ENCODE measurements at places on chromosomes 5 and 9.

- DNase-seq, result no peak
Measured at GRCh38 chr5:130335117-130335516, 430.9 kb downstream of the CHSY3 start.

- no peak for DNase-seq
Measured at GRCh38 chr9:127898433-127899127, 823 bp downstream of the ST6GALNAC6 start.

DNA sequence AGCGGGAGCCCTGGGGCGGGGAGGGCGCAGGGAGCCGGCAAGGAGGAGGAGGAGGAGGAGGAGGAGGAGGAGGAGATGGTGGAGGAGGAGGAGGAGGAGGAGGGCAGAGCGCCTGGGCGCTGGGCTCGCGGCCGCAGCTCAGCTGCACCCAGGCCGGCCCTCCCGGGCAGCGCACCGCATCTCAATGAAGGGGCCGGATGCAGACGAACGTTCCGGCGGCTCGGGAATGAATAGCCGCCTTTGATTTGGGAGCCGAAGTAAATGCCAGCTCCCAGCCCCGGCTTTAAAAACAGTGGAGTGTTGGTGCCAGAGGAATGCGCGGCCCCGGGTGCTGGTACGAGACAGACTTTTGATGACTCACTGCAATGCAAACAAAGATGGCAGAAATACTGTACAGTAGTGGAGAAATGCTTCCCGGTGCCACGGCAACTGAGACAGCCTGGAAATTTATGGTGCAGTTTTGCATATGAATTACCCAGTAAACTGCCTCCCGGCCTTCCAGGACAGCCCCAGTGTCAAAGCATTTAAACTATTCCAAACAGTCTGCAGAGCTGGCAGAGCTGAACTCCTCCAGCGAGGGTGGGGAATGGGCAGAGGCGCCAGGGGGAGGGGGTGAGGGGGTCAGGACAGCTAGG is 43.1 kb downstream of the NACC2 start:
- no peak for DNase-seq

DNA sequence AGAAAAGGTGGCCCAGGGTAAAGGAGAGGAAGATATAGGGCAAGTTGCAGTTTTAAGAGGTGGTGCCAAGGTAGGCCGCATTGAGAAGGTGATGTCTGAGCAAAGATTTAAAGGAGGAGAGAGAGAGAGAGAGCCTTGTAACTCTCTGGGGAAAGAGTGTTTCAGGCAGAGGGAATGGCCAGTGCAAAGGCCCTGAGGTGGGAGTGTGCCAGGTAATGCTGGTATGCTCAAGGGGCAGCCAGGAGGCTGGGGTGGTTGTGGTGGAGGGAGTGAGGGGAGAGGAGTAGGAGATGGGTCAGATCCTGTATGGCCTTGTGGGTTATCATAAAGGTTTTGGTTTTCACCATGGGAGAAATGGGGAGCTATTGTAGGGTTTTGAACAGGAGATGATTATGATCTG is 9.9 kb downstream of the MCCC2 start:
- DNase-seq, result no peak

- no peak for DNase-seq
Measured at GRCh38 chr5:98363157-98363556, 410.3 kb upstream of the RGMB start.

DNA sequence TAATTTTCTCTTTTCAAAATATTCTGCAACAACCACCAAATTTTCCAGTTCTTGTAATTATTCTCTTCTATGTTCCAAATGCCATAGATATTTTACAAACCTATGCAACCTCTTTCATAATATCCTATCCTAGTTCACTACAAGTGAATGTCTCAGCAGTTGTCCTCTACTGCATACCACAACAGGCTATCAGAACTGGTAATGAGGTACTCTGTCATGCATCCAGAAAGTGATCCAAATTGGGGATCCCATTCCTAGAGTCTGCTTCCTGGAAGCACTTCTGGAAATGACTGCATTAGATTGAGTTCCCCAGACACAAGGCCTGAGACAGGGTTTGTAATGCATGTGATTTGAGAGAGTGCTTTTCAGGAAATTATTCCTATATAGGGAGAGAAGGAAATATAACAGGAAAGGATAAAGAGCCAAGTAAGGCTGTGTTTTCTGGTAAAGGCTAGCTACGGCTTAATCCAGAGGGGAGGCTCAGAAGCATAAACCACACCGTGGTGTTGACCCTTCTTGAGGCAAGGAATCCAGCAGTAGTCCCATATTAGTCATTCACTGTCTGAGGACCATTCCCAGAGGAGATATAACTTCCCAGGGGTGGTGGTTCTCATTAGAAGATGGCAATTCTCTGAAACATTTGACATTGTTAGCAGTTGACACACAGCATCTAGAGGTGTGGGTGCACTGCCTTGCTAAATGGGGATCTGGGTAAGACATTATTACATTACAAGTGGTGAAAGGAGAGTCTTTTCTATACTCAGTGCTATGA is 80.3 kb upstream of the FST start:
- no peak for DNase-seq

- no peak for DNase-seq
Measured at GRCh38 chr9:124769549-124770358, 1.4 kb downstream of the NR6A1 start.

GRCh38 chr9:12680757-12681156 is 12.4 kb upstream of the TYRP1 start:
- DNase-seq, result no peak

GRCh38 chr9:101312661-101313060 is 72.1 kb downstream of the BAAT start:
- DNase-seq, result no peak

GRCh38 chr9:122498883-122499288 is 11.7 kb upstream of the OR1J2 start:
- no peak for DNase-seq

GRCh38 chr5:114789773-114790402 is 379.8 kb downstream of the TRIM36 start:
- no peak for DNase-seq

GRCh38 chr5:31889001-31889561 is 250.2 kb downstream of the PDZD2 start:
- DNase-seq, result no peak

DNA sequence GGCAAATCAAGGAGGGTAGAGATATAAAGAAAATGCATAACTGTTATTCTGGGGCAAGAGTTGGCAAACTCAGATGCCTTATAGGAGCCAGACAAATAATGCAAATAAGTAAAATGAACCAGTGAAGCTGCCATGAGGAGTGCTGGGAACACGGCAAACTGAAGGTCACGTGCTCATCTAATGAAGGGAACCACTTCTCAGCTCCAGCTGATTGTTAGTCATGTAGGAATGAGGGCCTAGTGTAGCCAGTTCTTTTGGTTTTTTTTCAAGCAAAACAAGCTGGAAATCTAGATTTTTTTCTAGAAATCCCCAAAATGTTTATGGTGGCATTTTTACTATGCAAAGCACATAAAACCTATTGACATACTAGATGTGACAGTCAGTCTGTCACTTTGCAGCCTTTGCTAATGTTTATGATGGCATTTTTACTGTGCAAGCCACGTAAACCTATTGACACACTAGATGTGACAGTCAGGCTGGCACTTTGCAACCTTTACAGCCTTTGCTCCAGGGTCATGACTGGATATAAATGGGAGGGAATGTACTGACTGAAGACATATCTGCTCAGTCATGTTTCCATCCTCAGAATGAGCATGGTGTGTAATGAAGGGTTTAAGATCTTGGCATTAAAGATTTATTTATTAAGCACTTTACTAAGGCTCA is 39.4 kb downstream of the RUSC2 start:
- DNase-seq, result no peak

DNA sequence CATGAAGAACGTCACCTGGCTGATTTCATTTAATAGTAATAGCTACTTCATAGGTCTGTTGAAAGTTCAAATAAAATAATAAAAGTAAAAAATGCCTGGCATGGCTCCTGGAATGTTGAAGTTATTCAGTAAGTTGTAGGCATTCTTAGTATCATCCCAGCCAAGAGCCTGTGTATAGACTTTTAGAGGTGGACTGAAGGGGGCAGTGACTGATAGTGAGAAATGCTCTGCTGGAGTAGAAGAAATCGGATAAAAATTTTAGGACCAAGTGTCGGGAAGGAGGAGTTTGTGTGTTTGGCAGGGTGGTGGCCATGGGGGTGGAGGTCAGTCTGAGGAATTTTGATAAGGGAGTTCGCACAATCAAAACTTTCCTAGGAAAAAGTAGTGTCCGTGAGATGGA is 3.6 kb downstream of the ZFP2 start:
- DNase-seq, result no peak

DNA sequence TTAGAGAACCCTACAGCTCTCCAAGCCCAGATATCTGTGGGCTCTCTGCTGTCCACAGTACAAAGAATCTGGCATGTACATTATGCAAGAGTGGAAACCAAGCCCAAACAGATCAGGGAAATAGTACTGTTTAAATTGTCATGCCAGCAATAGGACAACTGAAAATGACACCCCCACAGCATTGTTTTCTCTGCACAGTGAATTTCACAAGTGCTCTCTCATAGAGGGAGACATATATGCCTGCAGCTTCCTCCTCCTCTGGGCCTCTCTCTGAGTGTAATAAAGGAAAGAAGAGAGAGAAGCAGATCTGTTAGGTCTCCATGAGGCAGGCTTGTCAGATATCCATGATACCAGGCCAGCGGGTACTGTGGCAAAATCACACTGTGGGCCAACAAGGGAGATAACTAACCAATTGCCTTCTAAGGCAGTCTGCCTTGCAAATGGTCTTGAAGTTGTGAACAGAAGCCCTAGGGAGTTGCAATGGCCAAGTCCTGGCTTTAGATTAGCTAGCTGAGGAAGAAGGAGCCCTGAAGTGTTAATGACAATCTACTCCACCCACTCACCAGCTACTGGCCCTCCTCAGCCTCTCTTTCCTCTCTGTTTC is 54.4 kb upstream of the JMY start:
- no peak for DNase-seq

DNA sequence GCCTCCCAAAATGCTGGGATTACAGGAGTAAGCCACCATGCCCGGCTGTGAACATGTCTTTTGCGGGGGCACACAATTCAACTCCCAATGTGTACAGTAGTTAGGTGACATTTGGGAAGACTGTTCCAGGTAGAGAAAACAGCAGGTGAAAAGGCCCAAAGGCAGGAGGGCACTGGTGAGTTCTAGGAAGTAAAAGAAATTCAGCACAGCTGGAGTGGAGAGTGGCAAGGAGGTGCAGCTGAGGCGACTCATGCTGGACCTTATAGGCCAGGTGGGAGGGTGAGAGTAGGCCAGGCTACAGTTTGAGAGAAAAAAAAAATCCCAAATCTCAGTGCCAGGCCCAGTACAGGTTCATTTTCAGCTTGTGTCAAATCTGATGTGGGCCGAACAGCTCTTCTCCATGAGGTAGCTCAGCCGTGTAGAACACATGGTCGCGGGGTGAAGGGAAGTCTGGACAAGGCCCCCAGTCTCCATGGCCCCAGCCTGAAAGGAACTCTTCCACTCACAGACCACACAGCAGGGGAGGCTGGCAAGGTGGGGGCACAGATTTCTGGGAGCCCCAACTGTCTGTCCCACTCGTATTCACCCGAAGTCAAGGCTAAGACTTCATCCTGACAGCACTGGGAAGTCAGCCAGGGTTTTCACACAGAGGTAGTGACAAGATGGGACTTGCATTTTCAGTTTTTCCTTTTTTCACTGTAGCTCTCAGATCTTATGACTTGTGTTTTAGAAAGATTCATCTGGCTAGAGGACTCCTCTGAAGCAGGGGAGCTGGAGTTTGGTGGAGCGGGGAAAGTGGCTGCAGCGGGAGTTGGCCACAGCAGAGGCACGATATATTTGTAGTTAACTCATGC is 4.5 kb upstream of the HNRNPAB start:
- DNase-seq, result no peak

- no peak for DNase-seq
Measured at GRCh38 chr9:136143215-136144001, 24.7 kb upstream of the TMEM250 start.

- peak; percentile 37 for DNase-seq
Measured at GRCh38 chr5:109921735-109922380, 232.1 kb downstream of the MAN2A1 start.

DNA sequence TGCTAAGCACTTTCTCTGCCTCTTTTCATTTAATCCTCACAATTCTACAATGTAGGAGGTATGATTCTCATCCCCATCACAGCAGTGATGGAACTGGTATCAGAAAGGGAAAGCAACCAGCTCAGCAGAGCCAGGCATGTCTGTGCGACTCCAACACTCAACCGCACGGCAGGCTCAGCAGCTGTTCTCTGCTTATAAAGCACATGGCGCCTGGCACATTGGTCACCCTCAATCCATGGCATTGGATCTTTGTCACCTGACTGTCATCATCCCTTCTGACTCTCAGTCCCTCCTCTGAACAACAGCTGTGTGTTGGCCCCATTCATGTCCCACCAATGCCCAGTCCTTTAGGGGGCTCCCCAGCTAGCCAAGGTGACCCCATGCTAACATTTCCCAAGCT is 45.1 kb upstream of the HAND1 start:
- no peak for DNase-seq

GRCh38 chr5:138330813-138331448 is 673 bp downstream of the CDC25C start:
- no peak for DNase-seq

GRCh38 chr5:72412283-72413055 is 92.3 kb downstream of the PTCD2 start:
- DNase-seq, result no peak

DNA sequence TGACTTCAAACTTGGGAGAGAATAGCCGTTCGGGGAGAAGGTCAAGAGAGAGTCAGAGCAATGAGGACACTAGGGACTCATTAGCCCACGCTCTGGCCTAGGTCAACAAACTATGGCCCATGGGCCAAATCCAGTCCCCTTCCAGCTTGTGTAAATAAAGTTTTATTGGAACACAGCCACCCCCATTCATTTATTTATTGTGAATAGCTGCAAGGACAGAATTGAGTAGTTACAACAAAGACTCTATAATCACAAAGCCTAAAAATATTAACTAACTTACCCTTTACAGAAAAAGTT is 33.1 kb upstream of the TRIM32 start:
- DNase-seq, result no peak

- no peak for DNase-seq
Measured at GRCh38 chr5:10607023-10607665, 43.3 kb downstream of the ANKRD33B start.

DNA sequence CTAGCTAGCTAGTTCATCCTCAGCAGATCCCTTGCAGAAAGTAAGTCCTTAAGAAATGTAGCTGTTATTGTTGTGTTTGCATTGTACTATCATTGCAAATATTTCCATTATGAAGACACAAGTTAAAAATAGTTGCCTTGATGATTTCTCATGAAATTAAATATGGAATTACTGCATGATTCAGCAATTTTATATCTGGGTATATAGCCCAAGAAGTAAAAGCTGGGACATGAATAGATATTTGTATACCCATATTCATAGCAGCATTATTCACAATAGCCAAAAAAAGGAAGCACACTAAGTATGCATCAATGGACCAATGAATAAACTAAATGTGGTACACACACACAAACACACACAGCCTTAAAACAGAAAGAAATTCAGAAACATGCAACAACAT is 6.8 kb downstream of the IFNB1 start:
- no peak for DNase-seq

- no peak for DNase-seq
Measured at GRCh38 chr5:77560677-77561263, 68.7 kb upstream of the WDR41 start.

Data from effector memory CD4-positive, alpha-beta T cell (primary cell).